A549 treated with Hydrocortisone at 1 μM for 4 hours (cell line): ENCODE measurements at places on chromosomes 7 and 10. TPM values are rescaled to one million over a fixed set of nuclear protein-coding genes. Genes with fewer than 3 reads are reported as not detected.

Gene SLC13A1
- total RNA-seq, result not detected in 5 replicates

Gene ATOH7
- total RNA-seq, result 0.10 to 0.27 TPM (median 0.22 TPM) in 5 replicates

Gene TMEM270
- 0.10 to 0.28 TPM (median 0.13 TPM) in 3 of 5 replicates, not detected in the others for total RNA-seq

Gene ZYX
- total RNA-seq, result 165 to 204 TPM (median 185 TPM) in 5 replicates

Gene UTF1
- 0.10 TPM in 1 of 5 replicates, not detected in the others for total RNA-seq

Gene SLC26A4
- 0.09 to 0.14 TPM (median 0.10 TPM) in 5 replicates for total RNA-seq

Gene RBM20
- total RNA-seq, result 2.6 to 4.3 TPM (median 3.1 TPM) in 5 replicates

Gene KCNMA1
- total RNA-seq, result 43.5 to 83.8 TPM (median 66.6 TPM) in 5 replicates

Gene SPACDR
- 0.53 to 1.3 TPM (median 0.88 TPM) in 5 replicates for total RNA-seq

Gene PPP3CB
- total RNA-seq, result 14.4 to 20.8 TPM (median 17.1 TPM) in 5 replicates

Gene INA
- total RNA-seq, result 19.1 to 24.4 TPM (median 19.5 TPM) in 5 replicates

Gene IKZF1
- not detected in 5 replicates for total RNA-seq

Gene ACBD7
- 0.97 to 1.4 TPM (median 1.1 TPM) in 5 replicates for total RNA-seq

Gene INHBA
- 0.37 to 0.82 TPM (median 0.55 TPM) in 5 replicates for total RNA-seq
